CD8-positive, alpha-beta T cell (primary cell): ENCODE measurements at places on chromosomes 1 and 21. TPM values are rescaled to one million over a fixed set of nuclear protein-coding genes. Genes with fewer than 3 reads are reported as not detected.

Gene DCDC2B
- not detected for total RNA-seq

Gene CDK18
- 4.3 TPM for total RNA-seq

Gene IL19
- total RNA-seq, result not detected

Gene ADAMTS4
- total RNA-seq, result 0.22 TPM
